Activated T-helper 1 cell treated with anti-CD3 and anti-CD28 coated beads, Interleukin-12 subunit alpha, Interleukin-12 subunit beta, Interleukin-2, Interleukin-4 antibody, amounts not matched to agents 30 ng/mL and 10 ng/mL and 1 ng/mL, durations not matched to agents 14 hours and 24 hours and 36 hours (primary cell): ENCODE measurements at places on chromosomes 12 and 14. TPM values are rescaled to one million over a fixed set of nuclear protein-coding genes. Genes with fewer than 3 reads are reported as not detected.
A peak's percentile ranks its signal among the peaks of the same experiment; 100 is the strongest.

DNA sequence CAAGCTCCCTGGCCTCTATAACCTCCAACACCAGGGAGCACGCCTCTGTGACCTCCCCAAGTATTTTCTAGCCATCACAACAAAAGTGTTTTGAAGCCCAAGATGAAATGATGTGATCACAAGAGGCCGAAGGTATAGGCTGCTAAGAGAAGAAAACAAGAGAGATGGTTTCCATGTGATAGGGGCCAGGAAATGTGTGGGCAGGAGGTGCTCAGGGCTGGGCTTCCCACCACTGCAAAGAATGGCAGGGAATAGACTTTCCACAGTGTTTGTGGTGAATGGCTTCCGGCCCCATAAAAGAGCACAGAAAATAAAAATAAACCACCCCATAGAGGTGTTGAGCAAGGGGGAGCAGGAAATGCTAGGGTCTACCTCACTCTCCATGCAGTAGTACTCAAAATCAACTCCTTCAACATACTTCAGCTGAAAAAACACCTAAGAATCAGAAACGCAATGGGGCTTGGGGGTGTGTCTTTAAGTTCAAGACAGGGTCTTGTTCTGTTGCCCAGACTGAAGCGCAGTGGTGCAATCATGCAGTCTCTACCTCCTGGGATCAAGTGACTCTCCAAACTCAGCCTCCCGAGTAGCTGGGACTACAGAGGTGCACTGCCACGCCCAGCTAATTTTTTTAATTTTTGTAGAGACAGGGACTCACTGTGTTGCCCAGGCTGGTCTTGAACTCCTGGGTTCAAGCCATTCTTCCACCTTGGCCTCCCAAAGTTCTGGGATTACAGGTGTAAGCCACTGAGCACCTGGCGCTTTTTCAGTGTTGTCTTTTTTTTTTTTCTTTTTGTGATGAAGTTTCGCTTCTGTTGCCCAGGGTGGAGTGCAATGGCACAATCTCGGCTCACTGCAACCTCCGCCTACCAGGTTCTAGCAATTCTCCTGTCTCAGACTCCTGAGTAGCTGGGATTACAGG, 27.1 kb downstream of the DAD1 start:
- peak; percentile 82 for DNase-seq
- H3K4me3 ChIP-seq: peak overlapping the region; percentile 82
- no peaks in the 10 kb centered on the region for H3K27me3 ChIP-seq
- peaks cover 96% of the 10 kb centered on the region for H3K4me1 ChIP-seq
- H3K36me3 ChIP-seq: peaks cover 29% of the 10 kb centered on the region
- peak overlapping the region; percentile 96 for H3K27ac ChIP-seq

- no peaks in the 10 kb centered on the region for H3K36me3 ChIP-seq
- H3K27ac ChIP-seq: no peak overlapping the region
- H3K27me3 ChIP-seq: peaks cover 8% of the 10 kb centered on the region
- H3K4me3 ChIP-seq: no peak overlapping the region
These were observed 194.2 kb downstream of the GXYLT1 start for GRCh38 chr12:41950455-41950854.

DNA sequence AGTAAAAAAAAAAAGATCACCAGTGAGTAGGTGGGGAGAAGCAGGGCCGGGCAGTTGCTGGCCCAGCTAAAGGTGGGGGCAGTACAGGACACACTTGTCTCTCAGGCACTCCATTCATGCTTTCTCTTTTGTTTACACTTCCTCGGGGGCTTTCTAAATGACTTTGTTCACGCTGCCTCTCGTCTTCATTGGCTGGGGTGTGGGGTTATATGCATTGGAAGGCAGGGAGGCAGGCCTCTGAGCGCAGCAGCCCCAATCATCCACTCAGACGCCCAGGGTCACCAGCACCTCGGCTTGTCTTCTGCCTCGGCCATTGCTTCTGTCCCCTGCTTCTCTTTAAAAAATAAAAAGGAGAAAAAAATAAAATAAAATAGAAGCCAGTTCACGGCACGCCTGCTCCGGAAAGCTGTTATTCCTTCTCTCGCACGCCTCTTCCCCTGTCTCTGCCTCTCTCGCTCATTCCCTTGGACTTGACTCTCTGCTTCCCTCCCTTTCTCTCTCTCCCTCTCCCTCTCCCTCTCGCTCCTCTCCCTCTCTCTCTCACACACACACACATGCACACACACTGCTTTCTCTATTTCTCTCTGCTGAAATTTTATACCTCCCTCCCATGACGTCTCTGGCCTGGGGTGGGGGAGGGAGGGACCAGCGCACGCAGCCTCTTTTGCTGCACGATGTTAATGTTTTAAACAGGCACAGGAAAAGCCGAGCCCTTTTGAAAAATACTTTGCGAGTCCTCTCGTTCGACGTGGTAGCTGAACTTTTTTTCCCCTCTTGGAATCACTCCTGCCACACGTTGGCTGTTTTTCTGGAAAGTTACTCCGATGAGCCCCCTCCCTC, at the start of gene TGFB3:
TGFB3 (minus strand) TSS at position 570 of the 840 bp plus-strand sequence. CDS start 1,102 bp downstream, outside the sequence.
- DNase-seq: peak; percentile 27
- H3K4me3 ChIP-seq: peak within 1 kb of the TSS; percentile 84

DNA sequence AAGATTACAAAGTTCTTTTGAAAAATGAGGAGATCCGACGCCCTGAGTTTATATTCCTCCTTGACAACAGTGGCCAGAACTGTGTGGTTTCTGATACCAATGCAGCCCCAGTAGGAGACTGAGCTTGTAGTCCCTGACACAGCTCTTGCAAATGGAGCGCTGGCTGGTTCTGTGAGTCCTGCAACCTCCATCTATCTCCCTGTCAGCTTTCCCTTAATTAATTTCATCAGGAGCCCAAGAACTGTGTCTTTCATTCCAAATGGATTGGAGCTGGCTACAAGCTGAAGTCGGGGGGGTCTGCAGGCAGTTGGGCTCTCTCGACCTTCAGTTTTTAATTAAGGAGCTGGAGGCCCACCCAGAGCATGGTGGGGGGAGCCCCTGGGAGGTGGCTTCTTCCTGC, 160.6 kb downstream of the ADGRD1 start:
- peaks cover 7% of the 10 kb centered on the region for H3K27me3 ChIP-seq
- DNase-seq: no peak
- H3K4me1 ChIP-seq: no peaks in the 10 kb centered on the region
- no peaks in the 10 kb centered on the region for H3K36me3 ChIP-seq
- no peak overlapping the region for H3K27ac ChIP-seq

The TCL1B gene
- total RNA-seq: not detected in 2 replicates

The RIPK3 gene
- 14.3 and 14.5 TPM in 2 replicates for total RNA-seq

The ACOT2 gene
- total RNA-seq: 5.5 and 5.9 TPM in 2 replicates

The ANO2 gene
- total RNA-seq: not detected in 2 replicates
